ENCODE measurements at places on chromosomes 13 and 19.

- DNase-seq: no peak
Measured at GRCh38 chr13:97468331-97468730, 34.4 kb downstream of the RAP2A start.

DNA sequence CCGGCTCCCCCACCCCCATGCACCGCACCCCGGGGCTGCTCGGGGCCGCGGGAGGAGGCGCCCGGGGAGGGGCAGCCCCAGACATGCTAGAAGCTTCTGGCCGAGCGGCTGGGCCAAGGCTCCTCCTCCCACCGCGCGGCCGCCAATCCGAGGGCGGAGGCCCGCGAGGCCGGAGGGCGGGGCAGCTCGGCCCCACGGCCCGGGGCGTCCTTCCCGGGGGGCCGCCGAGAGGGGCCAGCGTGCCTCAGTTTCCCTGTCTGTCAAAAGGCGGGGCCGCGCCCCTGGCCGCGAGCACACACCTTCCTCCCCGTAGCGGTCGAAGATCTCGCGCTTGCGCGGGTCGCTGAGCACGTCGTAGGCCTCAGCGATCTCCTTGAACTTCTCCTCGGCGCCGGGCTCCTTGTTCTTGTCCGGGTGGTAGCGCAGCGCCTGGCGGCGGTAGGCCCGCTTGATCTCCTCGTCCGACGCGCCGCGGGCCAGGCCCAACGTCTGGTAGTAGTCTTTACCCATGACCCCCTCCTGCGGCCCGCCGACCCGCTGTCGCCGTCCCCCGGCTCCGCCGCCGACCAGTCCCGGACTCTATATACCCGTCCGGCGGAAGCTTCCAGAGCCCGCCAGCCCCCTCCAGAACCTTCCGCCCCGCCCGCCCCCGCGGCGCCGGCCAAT is at the start of gene DNAJB1:
DNAJB1 (minus strand) TSS at position 558 of the 666 bp plus-strand sequence; CDS start at position 510, 48 bp downstream.
- DNase-seq: peak; percentile 85

GRCh38 chr19:2034729-2035589 is 16.1 kb downstream of the MKNK2 start:
- peak; percentile 82 for DNase-seq

- DNase-seq: no peak
Measured at GRCh38 chr19:50222691-50223438, 19.4 kb downstream of the MYH14 start.

DNA sequence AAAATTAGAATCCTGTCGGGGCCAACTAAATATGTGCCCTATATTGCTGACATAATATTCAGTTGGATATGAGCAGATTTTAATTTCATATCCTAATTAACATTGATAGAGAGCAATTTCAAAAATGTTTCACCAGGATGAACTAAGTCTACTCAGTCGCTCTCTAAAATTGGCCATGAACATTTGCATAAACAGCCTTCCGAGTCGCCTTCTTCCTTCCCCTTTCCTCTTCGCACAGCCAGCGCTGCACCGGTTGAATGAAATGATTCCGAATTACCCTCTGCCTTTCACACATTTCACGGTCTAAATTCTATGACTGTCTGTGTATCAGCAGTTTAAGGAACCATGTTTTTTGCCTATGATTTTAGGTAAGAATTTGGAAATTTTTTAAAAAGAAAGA is 413.7 kb downstream of the LIG4 start:
- DNase-seq: no peak

DNA sequence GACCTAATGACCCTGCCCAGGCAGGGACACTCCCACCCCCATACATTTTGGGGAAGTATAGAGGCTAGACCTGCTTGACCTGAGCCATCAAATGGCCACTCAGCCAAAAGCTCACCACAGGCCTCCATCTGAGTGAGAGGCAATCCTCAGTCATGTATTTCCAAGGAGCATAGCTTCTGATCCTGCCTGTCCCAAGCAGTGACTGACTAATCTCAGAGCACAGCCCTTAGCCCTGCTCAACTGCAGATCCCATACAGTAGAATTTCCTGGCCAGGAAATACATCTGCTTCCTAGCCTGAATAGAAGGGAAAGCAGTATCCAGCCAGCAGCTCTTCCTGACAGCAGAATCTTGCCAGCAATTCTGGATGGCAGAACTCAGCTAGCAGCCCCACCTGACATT is 880.6 kb upstream of the GPC6 start:
- no peak for DNase-seq

GRCh38 chr19:13574933-13575332 is 68.7 kb upstream of the CACNA1A start:
- DNase-seq: no peak

DNA sequence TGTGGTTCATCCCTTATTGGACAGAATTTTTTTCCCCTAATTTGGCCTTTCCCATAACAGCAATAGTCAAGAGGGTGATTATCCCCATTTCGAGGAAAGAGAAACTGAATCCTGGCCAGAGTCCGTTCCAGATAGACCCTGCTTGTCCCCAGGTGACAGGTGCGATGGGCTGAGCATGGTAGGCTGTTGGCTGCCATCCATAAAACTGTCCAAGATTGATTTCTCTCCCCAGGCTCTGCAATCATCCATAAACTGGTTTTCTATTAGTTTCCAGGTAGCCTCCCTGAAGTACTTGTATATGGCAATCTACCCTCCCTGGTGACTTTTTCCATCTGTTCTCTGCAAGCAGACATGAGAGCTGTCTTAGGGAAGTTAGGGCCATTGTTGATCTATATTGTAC is 25.4 kb downstream of the SERP2 start:
- DNase-seq: no peak

GRCh38 chr13:24254146-24254841 is 55.1 kb upstream of the C1QTNF9 start:
- no peak for DNase-seq

GRCh38 chr19:1082165-1082927 is 12.8 kb downstream of the POLR2E start:
- no peak for DNase-seq

- no peak for DNase-seq
Measured at GRCh38 chr13:46341112-46341711, 45.8 kb downstream of the RUBCNL start.

- DNase-seq: no peak
Measured at GRCh38 chr13:64591971-64592370, 2638.2 kb downstream of the PCDH9 start.

DNA sequence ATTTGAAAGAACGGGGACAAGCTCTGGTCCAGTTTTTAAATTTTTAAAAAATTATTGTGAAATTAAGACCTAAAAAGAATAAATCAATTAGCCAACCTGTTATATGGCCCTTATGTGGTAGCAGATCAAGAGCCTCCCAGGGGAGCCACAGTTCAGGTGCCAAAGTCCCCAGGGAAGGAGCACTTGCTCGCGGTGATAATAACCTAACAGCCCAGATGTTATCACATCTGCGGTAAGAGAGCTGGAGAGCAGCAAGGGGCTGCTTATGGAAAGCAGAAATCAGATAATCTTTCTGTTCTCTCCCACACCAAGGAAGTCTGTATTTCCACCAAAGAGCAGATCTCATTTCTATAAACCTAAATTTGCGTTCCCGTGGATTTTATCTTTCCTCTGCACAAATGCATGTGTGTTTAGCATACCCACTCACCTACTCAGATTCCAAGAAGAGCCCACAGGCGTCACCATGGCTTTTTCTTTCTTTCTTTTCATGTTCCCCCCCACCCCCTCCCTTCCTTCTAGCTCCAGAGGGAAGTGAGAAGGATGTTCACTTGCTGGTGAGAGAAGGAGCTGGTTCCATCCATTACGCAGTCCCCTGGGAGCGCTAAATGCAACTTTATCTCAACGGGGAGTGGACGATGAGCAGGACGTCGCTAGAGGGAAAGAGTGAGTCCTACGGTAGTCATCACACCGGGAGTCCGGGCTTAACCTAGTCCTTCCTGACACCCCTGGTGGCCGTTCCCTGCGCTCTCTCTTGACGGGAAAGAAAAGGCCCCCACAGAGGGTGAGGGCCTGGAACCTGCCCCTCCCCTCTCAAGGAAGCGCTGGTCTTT is 1.6 kb upstream of the POU4F1 start:
- DNase-seq: no peak

- DNase-seq: peak; percentile 78
Measured at GRCh38 chr13:80338781-80339562, 2.0 kb downstream of the SPRY2 start.

DNA sequence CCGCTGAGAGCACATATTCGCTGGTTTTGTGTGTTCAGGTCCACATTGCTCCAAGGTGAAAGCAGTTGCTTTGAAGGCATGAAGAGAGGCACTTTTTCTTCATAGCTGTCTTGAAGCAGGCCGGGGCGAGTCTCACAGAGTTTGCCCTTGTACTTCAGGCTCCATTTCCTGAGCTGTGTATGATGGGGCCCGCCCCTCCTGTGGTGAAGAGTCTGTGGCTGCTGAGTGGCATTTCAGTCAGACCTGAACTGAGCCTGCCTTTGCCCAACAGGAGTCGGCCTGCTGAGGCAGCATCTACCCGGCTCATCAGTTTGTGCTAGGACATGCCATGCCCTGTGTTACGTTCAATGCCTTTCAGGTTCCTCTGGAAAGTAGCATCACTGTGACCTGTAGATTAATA is 44.4 kb upstream of the C1QTNF9 start:
- no peak for DNase-seq

GRCh38 chr13:109725995-109726637 is 60.3 kb downstream of the IRS2 start:
- DNase-seq: no peak

- no peak for DNase-seq
Measured at GRCh38 chr13:20489185-20489820, 36.4 kb downstream of the CRYL1 start.

DNA sequence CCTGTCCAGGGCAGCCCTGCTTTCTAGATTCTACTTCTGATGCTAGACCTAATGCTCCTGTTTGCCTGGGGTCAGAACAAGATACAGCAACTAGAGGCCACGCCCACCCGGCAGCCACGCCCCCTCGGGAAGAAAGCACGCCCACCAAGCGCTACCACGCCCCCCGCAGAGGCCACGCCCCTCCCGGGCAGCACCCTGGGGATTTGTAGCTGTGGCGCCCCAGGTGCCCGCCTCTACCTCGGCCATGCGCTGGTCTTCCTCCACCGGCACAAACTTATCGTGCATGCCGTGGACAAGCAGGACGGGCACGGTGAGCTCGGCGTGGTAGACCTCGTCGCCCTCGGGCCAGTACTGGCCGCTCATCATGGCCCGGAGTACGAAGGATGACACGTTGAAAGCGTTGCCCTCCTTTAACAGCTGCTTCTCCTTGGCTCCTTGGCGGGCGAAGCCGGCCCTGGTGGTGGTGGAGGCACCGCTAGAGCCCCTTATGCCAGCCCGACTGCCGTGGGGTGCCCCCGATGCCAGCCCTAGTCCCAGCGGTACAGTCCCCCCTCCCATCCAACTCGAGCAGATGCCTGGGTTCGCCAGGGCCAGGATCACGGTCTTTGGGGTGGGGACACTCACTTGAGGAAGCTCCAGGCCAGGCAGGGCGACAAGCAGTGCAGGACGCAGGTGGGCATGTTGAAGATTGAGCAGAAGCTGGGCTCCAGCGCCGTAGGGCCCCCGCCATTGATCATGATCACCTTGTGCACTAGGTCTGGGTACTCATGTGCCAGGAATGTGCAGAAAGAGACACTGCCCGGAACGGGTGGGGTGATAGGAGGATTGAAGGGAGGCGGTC is 9.0 kb downstream of the ABHD8 start:
- no peak for DNase-seq

GRCh38 chr19:18253716-18254115 is 20.5 kb downstream of the IQCN start:
- DNase-seq: no peak

- DNase-seq: no peak
Measured at GRCh38 chr19:8334458-8335342, 8.4 kb downstream of the KANK3 start.

DNA sequence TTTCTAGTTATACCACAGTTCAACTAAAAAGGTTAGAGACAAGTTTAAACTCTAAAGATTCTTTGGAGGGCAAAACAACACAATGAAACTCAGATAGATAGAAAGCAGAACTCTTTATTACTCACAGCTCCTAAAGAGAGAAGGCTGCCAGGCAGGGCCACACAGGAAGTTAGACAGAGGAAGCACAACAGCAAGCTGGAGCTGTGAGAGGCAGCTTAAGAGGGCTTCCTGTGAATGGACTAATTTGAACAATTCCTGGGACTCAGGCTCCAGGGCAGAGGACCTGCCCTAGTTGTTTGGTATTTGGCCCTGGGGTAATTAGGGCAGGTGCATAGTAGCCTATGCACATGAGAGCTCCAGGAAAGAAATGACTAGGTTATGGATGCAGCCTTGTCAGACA is 803.6 kb downstream of the DIAPH3 start:
- DNase-seq: no peak

DNA sequence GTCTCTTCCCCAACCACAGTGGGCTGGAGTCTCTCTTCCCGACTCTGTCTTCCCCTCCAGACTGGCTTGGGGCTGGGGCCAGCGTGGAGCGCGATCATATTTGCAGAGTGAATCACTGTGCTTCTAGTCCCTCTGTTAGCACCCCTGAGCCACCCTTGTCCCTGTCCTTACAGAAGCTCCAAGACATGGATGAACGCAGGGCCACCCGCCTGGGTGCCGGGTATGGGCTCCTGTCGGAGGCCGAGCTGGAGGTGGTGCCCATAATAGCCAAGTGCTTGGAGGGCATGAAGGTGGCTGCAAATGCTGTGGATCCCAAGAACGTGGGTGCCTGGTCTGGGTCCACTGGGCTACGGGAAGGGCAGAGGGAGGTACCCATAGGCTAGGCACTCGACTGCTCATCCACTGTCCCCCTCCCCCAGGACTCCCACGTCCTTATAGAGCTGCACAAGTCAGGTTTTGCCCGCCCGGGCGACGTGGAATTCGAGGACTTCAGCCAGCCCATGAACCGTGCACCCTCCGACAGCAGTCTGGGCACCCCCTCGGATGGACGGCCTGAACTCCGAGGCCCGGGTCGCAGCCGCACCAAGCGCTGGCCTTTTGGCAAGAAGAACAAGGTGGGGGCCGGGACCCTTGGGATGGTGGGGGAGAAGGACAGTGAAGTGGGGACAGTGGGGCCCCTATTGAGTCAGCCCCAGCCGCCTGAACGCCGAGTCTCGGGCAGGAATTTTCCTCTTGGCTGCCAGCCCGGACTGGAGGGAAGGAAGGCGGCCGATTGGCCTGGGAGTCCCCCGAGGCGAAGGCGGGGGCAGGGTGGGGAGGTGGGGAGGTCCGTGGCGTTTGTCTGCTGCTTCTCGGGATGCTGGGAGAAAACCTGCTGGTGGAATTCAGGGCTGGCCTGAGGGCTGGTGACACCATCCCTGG is 5.2 kb downstream of the TRIP10 start:
- DNase-seq: peak; percentile 88

DNA sequence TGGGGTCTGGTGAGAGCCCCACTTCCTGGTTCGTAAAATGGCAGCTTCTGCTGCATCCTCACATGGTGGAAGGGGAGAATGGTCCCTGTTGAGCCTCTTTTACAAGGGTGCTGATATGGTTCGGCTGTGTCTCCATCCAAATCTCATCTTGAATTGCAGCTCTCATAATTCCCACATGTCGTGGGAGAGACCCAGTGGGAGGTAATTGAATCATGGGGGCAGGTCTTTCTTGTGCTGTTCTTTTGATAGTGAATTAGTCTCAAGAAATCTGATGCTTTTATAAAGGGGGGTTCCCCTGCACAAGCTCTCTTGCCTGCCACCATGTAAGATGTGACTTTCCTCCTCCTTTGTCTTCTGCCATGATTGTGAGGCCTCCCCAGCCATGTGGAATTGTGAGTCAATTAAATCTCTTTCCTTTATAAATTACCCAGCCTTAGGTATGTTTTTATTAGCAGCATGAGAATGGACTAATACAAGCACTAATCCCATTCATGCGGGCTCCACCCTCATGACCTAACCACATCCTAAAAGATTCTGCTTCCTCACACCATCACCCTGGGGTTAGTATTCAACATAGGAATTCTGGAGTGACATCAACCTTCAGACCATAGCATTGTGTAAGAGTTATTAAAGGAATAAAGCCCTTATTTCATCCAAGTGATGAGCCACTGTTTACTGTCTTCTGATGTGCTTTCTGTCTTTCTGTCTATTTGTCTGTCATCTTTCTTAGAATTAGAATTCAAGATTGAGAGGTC is 159.0 kb upstream of the IRS2 start:
- no peak for DNase-seq

All from suprapubic skin (tissue), 4 donors.